ENCODE measurements at places on chromosomes 11 and 22. TPM values are rescaled to one million over a fixed set of nuclear protein-coding genes. Genes with fewer than 3 reads are reported as not detected.

BRSK2 gene
- 0.17 TPM for total RNA-seq

ABCC8 gene
- total RNA-seq, result not detected

FLRT1 gene
- not detected for total RNA-seq

PAX6 gene
- total RNA-seq, result not detected

APOA1 gene
- total RNA-seq, result not detected

TRIM44 gene
- 38.1 TPM for total RNA-seq

SCUBE1 gene
- not detected for total RNA-seq

GALNT18 gene
- 0.73 TPM for total RNA-seq

BID gene
- total RNA-seq, result 59.3 TPM

PIWIL4 gene
- 1.6 TPM for total RNA-seq

HTR3A gene
- total RNA-seq, result not detected

MS4A12 gene
- not detected for total RNA-seq

LRRC32 gene
- 0.08 TPM for total RNA-seq

MRGPRX3 gene
- total RNA-seq, result not detected

PKP3 gene
- not detected for total RNA-seq

GP1BB gene
- not detected for total RNA-seq

TMEM135 gene
- total RNA-seq, result 40.3 TPM

DBX1 gene
- total RNA-seq, result not detected

CTSW gene
- total RNA-seq, result 124 TPM

C11orf87 gene
- not detected for total RNA-seq
